ENCODE measurements at places on chromosomes 5 and 9.
A peak's percentile ranks its signal among the peaks of the same experiment; 100 is the strongest.

GRCh38 chr5:138745268-138745667, 8.0 kb upstream of the CTNNA1 start:
- no peak for DNase-seq

- DNase-seq: no peak
Observed at GRCh38 chr5:76590027-76590426, 33.2 kb downstream of the F2RL2 start.

GRCh38 chr5:170254056-170254455, 21.3 kb downstream of the C5orf58 start:
- peak; percentile 54 for DNase-seq

DNA sequence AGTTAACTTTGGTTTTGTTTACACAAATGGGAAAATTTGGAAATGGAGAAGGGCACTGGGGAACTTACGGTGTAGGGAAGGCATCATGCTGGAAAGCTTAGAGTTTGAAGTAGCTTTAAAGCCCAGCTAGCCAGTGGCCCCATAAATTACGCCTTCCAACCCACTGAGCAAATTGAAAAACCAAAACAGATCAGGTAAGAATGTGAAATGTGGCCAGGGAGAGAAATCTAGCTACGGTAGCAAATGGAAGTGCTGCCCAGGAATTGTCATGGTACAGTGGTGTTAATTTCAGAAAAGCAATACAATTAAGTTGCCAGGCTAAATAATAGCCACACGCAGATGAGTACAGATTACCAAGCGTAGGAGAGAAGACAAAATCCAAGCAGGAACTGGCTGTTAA, 654.8 kb downstream of the PRELID2 start:
- DNase-seq: no peak

- DNase-seq: no peak
Observed at GRCh38 chr5:54520438-54520846, 2.9 kb downstream of the SNX18 start.

DNA sequence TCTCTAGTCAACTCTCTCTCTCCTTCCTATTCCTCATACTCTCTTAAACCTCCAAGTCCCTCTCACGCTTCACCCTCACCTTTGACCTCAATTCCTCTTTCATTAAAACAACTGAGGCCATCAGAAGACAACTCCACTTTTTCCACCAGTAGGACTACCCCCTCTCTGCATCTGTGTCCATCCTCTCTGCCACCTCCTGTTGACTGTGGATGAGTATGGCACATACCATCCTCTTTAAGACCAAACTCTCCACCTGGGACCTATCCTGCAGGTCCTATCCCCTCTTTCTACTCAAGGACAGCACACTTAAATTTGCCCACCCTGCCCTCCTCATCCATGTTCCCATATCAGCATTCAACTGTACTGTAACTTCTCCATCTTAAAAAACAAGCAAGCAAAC, 89.2 kb downstream of the FOXD1 start:
- no peak for DNase-seq

GRCh38 chr9:129320575-129321285, 142.7 kb upstream of the IER5L start:
- peak; percentile 31 for DNase-seq
